ENCODE measurements at places on chromosomes 16 and 17. TPM values are rescaled to one million over a fixed set of nuclear protein-coding genes. Genes with fewer than 3 reads are reported as not detected.

The SLC13A2 gene
- total RNA-seq, result not detected

The KRT32 gene
- 0.67 TPM for total RNA-seq

The CA10 gene
- total RNA-seq, result not detected

The TNFRSF17 gene
- not detected for total RNA-seq

The ZNF423 gene
- 25.3 TPM for total RNA-seq

The SPATA32 gene
- total RNA-seq, result not detected

The SGCA gene
- total RNA-seq, result 3.5 TPM

The PRKAR1A gene
- total RNA-seq, result 320 TPM

The LGALS9B gene
- not detected for total RNA-seq

The TTLL6 gene
- 0.27 TPM for total RNA-seq

The PLA2G10 gene
- not detected for total RNA-seq

The LPO gene
- not detected for total RNA-seq

The GCGR gene
- total RNA-seq, result 7.8 TPM

The HASPIN gene
- total RNA-seq, result 0.36 TPM

The TBC1D3G gene
- not detected for total RNA-seq

The GDPD3 gene
- total RNA-seq, result 17.1 TPM

The CYB561 gene
- 24.7 TPM for total RNA-seq

The INPP5K gene
- 46.5 TPM for total RNA-seq

The AIPL1 gene
- not detected for total RNA-seq

The CSH1 gene
- total RNA-seq, result not detected

The STH gene
- not detected for total RNA-seq

The ELMO3 gene
- 2.0 TPM for total RNA-seq

The DLX4 gene
- not detected for total RNA-seq

The KRTAP4-1 gene
- not detected for total RNA-seq

The CRISPLD2 gene
- 118 TPM for total RNA-seq

The ENPP7 gene
- not detected for total RNA-seq

The CAVIN1 gene
- 608 TPM for total RNA-seq

The ITGA3 gene
- 70.1 TPM for total RNA-seq

The NSF gene
- 27.8 TPM for total RNA-seq

All from sciatic nerve (tissue), 2 donors.